Activated naive CD8-positive, alpha-beta T cell treated with anti-CD3 and anti-CD28 coated beads, Interleukin-2, amount 10 ng/mL, durations not matched to agents 7 days and 5 days (primary cell): ENCODE measurements at places on chromosomes 11 and 22. TPM values are rescaled to one million over a fixed set of nuclear protein-coding genes. Genes with fewer than 3 reads are reported as not detected.

DNA sequence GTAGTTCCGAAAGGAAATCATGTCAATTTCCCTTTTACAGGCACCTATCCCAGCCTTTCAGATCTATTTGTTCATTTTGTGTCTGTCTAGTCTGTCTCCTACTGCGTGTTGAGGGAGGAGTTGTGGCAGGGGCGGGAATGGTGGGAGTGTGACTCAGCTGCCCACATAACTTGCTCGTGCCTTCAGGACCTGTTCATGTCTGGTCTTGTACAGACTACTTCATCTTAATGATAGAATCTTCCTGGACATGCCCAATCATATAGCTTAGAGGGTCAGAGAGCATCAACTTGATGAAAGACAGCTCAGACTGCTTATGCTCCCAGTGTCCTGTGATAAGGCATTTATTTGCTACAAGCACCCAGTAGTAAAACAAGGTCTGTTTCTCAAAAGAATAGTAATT, 61.0 kb upstream of the BIRC3 start:
- DNase-seq = no peak

DNA sequence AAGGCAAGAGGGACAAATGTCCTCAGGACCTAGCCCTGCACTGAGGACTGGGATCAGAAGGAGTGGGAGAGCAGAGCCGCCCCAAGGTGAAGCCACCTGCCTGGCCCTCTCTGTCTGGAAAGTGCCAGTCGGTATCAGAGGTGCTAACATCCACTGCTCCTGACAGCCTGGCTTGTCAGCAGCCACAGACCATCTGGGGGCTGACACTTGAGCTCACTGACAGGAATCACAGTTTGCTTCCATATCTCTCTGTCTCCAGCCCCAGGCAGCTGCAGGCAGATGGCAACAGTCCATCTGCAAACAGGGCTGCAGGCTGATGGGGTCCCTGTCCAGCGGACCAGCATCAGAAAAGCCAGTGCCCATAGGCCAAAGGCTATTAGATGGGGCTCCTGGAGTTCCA, 5.5 kb downstream of the OPCML start:
- DNase-seq = no peak

- DNase-seq = no peak
Observed at GRCh38 chr11:44564670-44565210, 723 bp upstream of the CD82 start.

DNA sequence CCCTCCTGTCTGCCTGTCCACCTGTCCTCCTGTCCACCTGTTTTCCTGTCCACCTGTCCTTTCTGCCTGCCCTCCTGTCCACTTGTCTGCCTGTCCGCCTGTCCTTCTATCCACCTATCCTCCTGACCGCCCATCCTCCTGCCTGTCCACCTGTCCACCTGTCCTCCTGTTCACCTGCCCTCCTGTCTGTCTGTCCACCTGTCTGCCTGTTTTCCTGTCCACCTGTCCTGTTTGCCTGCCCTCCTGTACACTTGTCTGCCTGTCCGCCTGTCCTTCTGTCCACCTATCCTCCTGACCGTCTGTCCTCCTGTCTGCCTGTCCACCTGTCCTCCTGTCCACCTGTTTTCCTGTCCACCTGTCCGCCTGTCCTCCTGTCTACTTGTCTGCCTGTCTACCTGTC, 682.8 kb downstream of the TBC1D22A start:
- DNase-seq = no peak

Gene CCDC15
- 6.6 TPM for total RNA-seq

Gene CD3G
- 212 TPM for total RNA-seq

- no peak for DNase-seq
Observed at GRCh38 chr11:131943295-131943694, 572.9 kb downstream of the NTM start.

DNA sequence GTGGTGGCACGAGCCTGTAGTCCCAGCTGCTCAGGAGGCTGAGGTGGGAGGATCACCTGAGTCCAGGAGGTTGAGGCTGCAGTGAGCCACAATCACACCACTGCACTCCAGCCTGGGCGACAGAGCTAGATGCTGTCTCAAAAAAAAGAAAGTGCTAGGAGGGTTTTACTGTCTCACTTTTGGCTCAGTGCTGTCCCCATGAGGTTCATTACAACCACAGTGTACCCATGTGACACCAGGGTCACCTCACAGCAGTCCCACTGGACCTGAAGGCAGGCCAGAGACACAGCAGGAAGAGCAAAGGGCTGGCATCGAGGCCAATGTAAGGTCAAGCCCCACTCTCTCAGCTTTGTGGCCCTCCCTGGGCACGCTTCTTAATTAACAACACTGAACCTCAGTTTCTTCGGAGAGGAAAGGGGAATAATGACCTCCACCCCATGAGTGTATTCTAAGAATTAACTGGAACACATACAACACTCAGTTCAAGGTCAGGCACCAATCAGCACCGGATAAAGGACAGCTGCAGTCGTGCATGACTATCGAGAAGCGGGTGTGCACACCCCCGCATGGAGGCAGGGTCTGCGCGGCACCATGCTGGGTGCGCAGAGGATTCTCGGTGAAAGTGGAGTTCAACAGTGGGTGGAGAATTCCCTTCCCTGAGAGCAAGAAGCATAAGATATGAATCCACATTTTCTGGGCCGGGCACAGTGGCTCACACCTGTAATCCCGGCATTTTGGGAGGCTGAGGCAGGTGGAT, 30.9 kb upstream of the BAIAP2L2 start:
- no peak for DNase-seq

DNA sequence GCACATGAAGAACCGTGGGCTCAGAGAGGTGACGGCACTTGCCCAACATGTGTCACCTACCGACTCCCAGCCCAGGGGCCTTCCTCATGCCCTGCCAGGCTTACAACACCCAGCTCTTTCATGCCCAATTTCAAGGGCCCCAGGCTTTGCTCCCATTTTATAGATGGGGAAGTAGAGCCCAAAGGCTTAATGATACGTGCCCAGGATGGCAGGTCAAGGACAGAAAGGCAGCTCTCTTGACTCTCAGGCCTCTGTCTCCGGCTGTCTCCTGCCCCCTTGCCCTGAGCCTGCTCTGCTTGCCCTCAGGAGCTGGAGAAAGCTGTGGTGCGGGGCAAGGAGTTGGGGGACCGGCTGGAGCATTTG, 9.0 kb downstream of the CCDC88B start:
- DNase-seq = no peak

DNA sequence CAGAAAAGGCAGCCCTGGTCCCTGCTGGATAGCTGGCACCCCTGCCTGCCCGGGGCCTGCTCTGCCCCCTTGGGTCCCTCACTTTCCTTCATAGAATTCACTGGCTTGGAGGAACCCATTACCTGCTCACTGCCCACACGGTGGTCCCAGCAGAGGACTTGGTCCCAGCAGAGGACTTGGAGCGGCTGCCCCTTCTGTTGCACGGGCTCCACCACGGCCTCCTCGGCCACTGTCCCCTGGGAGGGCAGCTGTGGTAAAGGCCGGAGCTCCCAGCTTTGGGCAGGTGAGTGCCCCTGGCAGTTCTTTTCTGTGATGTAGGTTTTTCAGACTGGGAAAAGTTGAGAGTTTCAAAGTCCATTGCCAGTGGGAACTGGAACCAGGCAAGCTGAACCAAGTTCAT, 25.9 kb downstream of the BRSK2 start:
- no peak for DNase-seq

GRCh38 chr11:68257477-68258362, 14.1 kb downstream of the C11orf24 start:
- peak; percentile 94 for DNase-seq

DNA sequence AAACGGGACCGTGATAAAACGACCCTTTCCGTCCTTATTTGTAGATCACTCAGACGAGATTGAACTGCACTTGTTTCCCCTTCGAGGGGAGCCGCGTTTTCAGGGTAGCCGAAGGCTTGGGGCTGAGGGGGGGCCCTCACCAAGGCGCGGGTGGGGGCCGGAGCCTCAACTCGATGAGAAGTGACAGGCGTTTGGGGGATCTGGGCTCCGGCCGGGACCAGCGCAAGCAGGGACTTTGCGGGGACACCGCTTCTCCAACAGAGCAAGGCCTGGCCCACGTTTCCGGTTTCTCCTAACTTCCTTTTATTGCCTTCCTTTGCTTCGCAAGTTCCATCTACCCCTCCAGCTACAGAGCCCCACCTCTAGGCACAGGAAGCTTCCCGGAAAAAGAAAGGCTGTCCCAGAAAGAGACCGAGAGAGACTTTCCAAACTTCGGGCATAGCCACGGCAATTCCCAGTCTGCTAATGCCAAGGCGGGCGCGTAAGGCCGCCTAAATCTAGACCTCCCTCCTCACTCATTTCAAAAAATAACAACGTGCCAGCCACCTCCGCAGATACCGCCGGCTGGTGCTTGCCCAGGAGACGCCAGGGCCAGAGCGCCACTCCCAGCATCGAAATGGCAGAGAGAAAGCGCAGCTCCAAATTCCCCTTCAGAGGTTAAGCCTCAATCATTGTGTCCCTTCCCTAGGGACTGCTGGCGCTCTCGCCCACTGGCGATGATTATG, 6.6 kb downstream of the PAX6 start:
- DNase-seq = no peak

GRCh38 chr11:46421257-46421880, 29.8 kb upstream of the CHRM4 start:
- no peak for DNase-seq

DNA sequence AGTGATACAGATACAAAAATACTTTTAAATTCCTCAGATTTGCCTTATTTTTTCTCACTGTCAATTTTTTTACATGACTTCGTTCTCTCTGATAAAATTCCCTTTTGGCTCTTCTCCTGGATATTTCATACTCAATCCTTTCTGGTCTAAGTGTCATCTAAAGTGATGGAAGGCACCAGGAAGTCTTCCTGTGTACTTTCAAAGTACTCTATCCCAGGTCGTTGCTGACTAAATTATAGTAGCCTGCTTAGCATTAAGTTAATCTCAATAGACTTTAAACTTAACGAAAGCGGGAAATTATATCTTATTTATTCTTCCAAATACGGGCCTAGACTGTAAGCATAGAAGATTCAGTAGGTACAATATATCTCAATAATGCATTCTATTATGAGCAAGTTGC, 67.8 kb downstream of the CASP12 start:
- no peak for DNase-seq

GRCh38 chr11:22581354-22582150, 44.1 kb downstream of the FANCF start:
- DNase-seq = no peak

- DNase-seq = peak; percentile 61
Observed at GRCh38 chr11:116851626-116852025, 14.2 kb upstream of the APOA1 start.

DNA sequence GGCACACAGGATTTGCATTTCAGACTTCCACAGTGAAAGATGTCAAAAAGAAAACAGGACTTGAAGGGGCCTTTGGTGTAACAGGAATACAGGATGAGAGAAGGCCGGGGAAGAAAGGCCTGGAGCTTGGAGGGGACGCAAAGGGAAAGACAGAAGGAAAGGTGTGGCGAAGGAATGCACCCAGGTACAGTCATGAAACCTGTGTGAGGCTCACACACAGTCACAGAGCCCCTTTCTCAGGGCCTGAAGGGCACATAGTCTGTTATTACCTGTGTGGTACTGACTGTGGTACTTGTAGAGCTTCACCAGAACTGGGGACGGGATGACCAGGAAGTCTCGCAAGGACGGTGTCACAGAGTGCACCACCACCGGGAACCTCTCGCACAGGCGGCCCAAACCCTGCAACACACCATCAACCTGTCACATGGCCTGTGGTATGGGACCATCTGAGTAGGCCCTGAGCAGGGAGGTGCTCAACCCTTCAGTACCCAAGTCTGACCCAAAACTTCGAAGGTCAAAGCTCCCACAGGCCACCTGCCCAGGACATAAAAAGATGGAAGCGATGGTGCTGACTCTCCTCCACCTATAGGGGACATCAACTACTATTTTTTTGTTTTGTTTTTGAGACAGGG, 29.1 kb downstream of the SERPIND1 start:
- no peak for DNase-seq

DNA sequence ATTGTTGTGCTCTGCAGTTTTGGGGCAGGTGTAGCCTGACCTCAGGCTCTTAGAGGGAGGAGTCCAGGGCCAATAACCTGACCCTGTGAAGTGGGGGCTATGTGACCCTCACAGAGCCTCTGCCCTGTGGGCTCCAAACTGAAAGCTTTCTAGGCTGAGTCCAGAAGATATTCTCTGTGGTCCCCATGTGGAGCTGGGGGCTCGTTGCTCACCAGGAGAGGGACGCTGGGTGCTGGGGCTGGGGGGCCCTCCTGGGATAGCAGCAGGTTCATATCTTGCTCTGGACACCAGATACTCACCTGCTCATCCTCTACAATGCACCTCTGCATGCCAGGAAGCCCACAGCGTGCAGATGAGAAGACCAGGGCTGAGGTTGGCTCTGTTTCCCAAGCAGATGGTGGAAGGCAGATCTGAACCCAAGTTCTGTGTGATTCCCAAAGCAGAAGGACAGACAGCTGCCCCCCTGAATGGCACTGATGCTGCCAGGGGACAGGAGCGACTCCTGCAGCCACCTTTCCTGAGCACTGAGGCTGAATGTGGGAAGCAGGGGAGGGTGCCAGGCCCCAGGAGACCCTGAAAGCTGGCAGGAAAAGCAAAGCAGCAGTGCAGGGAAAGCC, 1022.0 kb downstream of the TBC1D22A start:
- DNase-seq = no peak

Gene OR5P2
- total RNA-seq = not detected

DNA sequence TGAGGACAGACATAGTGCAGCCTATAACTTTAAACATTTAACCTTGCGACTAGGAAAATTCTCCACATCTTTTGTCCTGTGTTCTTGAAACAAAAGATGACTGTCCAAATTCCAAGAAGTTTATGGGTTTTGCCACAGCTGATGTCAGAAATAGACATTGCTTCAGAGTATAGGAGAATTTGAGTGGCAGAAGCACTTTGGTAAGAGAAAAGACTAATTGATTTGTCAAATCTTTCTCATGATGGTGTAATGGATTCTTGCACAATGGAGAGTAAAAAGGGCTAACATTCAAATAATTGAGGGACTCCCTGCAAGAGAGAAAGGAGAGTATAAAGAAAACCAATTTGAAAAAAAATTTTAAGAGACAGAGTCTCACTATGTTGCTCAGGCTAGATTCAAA, 25.3 kb downstream of the C11orf58 start:
- no peak for DNase-seq

- DNase-seq = no peak
Observed at GRCh38 chr11:32034680-32035079, 56.2 kb upstream of the RCN1 start.

DNA sequence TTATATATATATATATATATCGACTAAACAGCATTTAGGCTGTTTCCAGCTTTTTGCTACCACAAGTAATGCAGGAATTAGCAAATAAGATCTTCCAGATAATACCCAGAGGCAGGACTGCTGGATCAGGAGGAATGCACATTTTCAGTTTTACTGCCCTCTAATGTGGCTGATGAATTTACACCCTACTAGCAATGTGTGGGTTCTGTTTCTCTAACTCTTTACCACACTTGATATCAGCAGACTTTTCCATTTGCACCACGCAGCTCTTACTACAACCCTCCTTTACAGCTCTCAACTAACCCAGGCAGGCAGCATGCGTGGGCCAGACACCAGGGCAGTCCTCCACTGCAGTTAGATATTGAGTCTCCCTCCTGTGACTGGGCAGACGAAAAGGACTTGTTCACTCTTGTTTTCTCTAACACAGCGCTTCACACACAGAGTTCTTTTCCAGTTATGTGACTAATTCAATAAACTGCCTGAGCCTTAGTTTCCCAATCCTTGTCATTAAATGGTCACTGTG, 67.7 kb downstream of the IGLL5 start:
- no peak for DNase-seq
